ENCODE measurements at places on chromosomes 1 and 21.

- DNase-seq = no peak
Observed at GRCh38 chr1:185679220-185679619, 55.0 kb upstream of the HMCN1 start.

DNA sequence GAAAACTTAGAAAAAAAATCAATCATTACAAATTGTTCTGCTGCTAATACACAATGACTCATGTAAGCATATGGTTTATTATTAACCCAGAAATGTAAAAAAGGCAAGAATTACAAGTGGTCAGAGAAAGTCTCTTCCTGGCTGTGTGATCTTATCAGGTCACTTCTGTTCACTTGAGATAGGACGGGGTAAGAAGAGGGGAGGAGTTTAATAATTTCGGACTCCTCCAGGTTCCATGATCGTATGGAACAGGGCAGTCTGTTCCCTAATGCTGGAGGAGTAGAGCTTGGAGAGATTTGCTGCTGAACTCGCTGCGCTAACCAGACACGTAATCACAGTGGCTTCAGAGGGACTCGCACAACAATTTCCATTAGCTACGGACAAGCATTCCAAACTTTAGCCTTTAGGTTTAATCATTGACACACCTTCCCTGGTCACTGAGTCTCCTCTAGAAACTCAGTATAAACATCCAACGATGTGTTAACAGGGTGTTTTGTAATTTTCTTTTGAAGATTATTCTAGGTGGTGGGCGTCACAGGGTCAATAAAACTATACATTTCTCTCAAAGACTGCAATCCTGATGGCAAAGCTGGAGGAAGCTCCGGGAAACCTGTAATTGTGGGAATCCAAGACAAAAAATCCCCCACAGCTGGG, 1.3 kb downstream of the CRYZ start:
- DNase-seq = no peak

- peak; percentile 67 for DNase-seq
Observed at GRCh38 chr1:175197531-175197930, 5.0 kb upstream of the KIAA0040 start.

DNA sequence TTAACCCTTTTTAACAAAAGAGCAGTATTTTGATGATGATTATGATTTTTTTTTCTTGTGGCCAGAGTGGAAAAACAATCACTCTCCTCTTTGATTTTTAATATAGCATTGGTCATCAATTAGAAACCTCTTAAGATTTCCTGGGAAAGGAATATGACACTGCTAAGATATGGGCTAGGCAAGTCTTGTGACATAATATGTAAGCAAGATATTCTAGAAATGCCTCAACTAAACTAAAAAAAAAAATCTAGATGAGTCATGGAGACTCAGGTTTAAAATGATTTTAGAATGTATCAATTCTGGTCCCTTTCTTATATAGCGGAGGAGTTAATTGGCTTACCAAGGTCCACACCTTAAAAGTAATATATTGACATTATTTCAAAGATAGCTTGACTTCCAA, 60.3 kb upstream of the JUN start:
- DNase-seq = no peak

DNA sequence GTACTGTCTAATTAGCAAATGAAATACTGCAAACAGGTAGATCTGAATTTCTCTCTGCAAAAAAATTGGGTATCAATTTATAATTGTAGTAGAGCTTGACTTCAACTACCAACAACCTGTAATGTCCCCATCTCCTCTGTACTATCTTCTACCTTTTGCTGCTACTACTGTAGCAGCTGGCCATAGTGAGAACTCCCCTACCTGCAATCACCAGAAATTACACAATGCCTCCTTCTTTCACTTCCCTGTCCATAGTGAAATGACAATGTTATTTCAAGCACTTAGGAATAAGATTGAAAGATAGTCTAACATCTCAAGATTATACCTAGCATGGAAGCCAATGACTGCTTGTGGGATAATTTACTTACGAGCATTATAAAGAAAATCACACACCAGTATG, 100.4 kb downstream of the ACBD6 start:
- DNase-seq = peak; percentile 55

- peak; percentile 43 for DNase-seq
Observed at GRCh38 chr1:187413405-187414169, 584.8 kb downstream of the PLA2G4A start.

- DNase-seq = no peak
Observed at GRCh38 chr1:223245411-223245810, 102.4 kb upstream of the TLR5 start.

GRCh38 chr1:201408176-201408833, 9.2 kb upstream of the LAD1 start:
- DNase-seq = peak; percentile 91

DNA sequence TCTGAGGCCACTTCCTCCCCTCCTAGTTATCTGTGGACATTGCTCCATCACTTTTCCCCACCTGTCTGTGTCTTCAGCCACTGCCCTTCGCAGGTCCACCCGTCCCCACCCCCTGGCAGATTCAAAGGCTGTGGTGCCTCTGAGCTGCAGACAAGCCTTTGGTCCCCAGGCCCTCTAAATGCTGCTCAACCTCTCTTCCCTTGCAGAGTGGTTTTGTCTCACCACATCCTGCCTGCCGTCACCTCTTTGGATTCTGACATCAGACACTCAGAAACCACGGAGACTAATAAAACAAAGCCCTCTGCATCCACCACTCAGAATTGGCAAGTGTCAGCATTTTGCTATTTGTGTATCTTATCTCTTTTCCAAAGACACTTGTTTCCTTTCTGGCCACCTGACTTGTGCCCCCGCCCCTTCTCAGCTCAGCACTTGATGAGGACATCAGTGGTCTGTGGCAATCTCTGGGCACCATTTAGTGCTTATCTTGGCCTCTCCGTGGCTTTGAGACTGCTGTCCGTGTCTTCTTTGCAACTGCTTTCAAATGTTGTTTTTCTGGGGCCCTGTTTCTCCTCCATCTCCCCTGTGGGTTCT, 7.7 kb downstream of the CNIH3 start:
- no peak for DNase-seq

- DNase-seq = no peak
Observed at GRCh38 chr1:246680696-246681130, 43.5 kb upstream of the SCCPDH start.

DNA sequence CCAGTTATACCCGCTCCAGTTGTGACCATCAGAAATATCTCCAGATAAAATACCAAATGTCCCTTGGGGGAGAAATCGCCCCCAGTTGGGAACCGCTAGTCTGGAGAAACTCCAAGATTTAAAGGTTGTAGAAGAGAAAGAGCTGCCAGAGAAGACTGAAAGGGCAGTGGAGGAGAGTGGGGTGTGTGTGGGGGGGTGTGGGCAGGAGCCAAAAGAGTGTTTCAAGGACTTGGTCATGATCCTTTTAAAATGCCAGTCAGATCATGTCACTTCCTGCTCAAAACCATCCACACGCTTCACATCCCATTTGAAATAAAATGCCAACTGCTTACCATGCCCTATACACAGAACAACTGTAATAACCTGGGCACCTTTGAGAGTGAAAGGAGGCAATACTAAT, 3.4 kb upstream of the HEYL start:
- no peak for DNase-seq

GRCh38 chr21:28294051-28294450, 698.6 kb downstream of the LTN1 start:
- no peak for DNase-seq

GRCh38 chr1:94305704-94306103, 68.3 kb upstream of the ARHGAP29 start:
- DNase-seq = no peak

GRCh38 chr1:244318078-244318477, 133.6 kb downstream of the ADSS2 start:
- DNase-seq = no peak

- no peak for DNase-seq
Observed at GRCh38 chr21:43884012-43884860, 19.2 kb downstream of the AGPAT3 start.

GRCh38 chr1:207115269-207115668, 11.2 kb downstream of the C4BPA start:
- DNase-seq = no peak

GRCh38 chr1:116680752-116681151, 13.2 kb upstream of the IGSF3 start:
- DNase-seq = no peak

- no peak for DNase-seq
Observed at GRCh38 chr1:64887689-64888217, 78.6 kb downstream of the JAK1 start.

- no peak for DNase-seq
Observed at GRCh38 chr1:153697191-153698019, 18.9 kb downstream of the NPR1 start.

- no peak for DNase-seq
Observed at GRCh38 chr21:23801292-23801691, 1806.0 kb downstream of the MRPL39 start.

DNA sequence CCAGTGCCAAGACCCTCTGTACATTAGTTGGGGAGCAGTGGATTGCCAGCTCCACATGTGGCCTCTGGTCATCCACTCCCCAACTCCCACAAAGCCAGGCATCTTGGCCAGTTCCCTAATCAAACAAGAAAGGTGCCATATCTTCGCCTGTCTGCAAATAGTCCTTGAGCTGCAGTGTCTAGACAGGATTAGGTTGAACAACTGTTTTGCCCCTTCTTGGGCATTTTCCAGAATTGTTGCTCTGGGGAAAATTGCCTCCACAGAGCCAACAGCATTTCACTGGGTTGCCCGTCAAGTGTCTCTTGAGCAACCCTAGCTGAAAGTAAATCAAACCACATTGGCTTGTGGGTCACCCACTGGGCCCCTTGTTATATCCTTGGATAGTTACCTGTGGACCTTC, 109.3 kb downstream of the GDAP2 start:
- DNase-seq = no peak
